ENCODE measurements at places on chromosomes 16 and 17.
A peak's percentile ranks its signal among the peaks of the same experiment; 100 is the strongest.

DNA sequence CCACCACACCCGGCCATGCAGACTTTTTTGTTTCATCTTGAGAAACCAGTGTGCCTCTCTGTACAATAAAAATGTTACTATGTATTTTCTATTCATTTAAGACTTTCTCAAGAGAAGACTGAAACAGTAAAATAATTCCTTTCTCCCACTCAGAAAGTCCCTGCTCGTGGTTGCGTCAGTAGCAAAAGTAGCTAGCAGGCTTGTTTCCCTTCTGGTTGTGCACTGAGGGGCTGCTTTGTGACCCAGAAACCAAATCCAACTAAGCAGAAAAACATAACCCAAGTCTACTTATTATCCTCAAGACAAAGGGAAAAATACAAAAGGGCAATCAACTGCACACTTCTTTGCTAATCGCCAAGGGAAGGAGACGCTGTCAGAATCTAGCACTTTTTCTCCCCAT, 3.4 kb upstream of the PNPO start:
- DNase-seq: no peak

DNA sequence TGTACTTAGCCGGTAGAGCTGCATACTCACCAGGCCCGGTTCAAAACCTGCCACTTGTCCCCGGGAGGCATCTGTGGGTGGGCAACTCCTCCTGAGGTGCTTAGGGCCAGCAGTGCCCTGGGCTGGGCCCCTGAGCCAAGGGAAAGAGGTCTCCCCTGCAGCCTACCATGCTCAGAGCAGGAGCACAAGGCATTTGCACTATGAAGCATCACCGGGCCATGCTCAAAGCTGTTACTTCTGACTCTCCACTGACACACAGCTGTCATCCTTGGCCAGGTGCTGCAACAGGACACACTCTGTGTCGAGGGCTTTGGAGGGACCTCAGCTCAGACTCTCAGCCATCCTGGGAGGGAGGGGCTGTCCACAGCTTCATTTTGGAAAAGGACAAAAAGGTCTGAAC, 37.2 kb downstream of the SLC38A8 start:
- DNase-seq: no peak

DNA sequence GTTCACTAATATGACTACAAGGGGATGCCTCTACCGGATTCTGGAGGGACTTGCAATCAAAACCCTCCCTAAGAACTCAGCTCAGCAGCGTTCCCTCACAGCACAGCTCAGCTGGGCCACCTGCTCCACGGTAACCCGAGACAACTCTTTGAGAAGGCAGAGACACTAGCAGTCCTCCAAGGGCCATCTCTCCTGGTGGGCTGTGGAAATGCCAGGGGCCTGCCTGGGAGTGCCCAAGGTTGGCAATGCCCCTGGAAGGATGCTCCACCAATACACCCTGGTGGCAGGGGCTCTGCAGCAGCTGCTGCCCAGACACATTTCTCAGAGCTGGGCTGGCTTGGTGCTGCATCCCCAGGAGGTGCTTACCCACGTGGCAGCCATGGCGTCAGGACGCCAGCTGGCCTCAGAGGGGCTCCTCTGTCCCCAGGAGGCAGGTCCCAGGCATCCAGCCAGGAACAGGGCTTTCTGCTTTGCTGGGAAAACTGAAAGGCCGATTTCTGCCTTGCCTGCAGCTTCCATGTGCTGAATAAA, 16.5 kb downstream of the CDIP1 start:
- peak; percentile 84 for DNase-seq

- no peak for DNase-seq
These were observed 172.0 kb downstream of the AXIN2 start for GRCh38 chr17:65389426-65389825.

DNA sequence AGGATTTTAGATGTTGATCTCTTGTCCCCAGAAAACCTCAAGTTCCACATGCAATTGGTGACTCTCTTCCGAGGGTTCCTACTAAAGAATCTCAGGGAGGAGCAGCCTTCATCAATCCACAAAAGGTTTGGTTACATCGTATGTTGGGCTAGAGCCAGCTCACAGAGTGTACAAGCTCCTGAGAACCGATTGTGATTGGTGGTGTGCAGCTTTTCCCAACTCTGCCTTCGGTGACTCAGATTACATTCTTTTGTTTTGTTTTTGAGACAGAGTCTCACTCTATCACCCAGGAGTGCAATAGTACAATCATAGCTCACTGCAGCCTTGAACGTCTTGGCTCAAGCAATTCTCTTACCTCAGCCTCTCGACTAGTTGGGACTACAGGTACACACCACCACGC, 172.4 kb downstream of the PMP22 start:
- DNase-seq: no peak

GRCh38 chr17:8056232-8056975, 17.5 kb downstream of the ALOX15B start:
- peak; percentile 66 for DNase-seq

DNA sequence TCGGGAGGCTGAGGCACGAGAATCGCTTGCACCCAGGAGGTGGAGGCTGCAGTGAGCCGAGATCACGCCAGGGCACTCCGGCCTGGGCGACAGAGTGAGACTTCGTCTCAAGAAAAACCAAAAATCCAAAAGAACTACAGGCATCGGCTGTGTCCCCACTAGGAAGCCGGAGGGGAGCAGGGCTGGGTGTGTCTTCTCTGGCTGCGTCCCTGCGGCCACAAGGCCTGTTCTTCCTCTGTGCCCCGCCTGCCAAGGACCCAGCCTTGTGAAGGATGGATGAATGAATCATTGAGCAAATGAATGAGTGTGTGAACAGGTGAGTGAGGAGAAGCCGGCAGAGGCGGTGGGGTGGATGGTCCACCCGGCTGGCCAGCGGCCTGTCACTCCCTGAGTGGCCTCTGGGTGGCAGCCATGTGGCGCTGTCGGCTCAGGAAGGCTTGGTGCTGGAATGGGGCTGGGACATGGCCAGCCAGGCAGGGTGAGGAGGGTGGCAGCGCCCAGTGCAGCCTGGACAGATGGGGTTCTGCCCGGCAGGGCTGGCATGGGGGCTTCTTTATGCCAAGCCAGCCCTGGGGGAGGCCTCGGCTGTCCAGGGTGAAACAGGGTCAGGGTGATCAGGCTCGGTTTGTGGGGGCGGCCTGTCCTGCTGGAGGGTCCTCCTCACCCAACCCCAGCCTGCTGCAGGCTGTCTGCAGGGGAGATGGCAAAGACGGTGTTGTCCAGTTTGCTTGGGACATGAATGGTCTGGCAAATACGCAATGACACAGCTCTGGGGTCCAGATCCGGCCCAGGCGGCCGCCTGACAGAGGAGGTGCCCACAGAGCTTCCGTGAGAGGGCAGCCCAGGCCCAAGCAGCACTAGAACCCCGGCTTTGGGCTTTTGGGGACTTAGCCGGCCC, 21.7 kb downstream of the SLC25A10 start:
- peak; percentile 73 for DNase-seq

- DNase-seq: no peak
These were observed 28.2 kb downstream of the BRD7 start for GRCh38 chr16:50340578-50340977.

DNA sequence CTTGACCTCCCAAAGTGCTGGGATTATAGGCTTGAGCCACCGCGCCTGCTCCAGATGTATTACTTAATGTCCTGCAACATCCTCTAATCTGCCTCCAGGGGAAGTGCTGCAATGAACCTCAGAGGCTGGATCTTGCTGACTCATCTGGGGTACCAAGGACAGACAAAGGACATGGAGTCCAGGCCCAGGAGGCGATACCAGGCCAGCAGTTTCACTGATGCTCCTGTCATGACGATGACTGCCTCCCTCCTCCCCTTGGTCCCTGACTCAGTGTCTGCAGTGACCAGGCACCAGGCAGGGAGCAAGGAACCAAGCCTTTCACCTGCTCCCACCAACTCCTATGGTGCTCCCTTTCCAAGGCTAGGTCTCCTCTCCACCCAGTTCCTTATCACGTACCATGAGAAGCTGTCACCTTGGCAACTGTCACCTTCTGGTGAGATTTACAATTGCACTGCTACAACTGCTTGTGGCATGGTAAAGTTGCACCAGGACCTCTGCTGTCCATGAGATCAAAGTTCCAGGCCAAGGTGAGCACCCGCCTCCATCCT, 21.6 kb upstream of the PHOSPHO1 start:
- DNase-seq: no peak

- DNase-seq: no peak
These were observed 15.2 kb upstream of the SSTR5 start for GRCh38 chr16:1057252-1057932.

GRCh38 chr16:86367291-86368072, 142.8 kb upstream of the FOXF1 start:
- DNase-seq: no peak

DNA sequence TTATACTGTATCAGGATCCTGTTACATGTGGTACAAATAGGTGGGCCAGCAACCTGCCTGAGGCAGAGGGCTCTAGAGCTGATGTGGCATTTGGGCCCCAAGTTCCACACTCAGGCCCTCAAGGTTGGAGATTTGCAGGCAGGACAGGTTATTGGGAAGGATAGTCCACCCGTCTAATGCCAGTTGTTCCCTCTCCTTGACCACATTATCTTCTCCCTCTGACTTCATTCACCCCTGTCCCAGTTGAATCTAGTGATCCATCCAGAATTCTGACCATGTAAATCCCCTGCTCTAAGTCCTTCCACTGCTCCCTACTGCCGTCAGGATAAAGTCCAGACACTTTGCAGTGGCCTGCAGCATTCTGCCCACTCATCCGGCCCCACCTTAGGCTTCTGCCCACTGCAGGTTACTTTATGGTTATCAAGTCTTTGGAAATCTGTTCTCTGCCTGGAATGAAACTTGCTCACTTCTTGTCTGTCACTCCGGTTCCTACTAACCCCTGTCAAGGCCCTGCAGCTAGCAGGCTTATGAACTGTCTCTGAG, 1.9 kb upstream of the NFATC3 start:
- DNase-seq: no peak

DNA sequence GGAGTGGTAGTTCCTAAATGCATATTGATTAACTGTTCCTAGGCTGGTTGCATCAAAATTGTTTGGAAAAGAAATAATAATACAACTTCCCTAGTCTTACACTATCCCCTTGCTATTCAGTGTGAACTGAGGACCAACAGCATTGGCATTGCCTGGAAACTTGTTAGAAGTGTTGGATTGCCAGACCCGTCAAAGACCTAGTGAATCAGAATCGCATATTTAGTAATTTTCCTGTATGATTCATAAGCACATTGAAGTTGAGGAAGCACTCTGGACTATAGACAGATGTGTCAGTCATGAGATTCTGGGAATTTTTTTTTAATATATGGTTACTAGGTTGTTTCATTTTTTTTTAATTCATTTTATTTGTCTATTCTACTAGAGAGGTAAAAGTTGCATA, 34.7 kb upstream of the KCNJ16 start:
- no peak for DNase-seq

GRCh38 chr17:67623767-67624166, 94.0 kb upstream of the NOL11 start:
- no peak for DNase-seq

- no peak for DNase-seq
These were observed 19.1 kb upstream of the DOC2B start for GRCh38 chr17:200586-200985.

- DNase-seq: no peak
These were observed 19.2 kb downstream of the SGF29 start for GRCh38 chr16:28572696-28573510.

DNA sequence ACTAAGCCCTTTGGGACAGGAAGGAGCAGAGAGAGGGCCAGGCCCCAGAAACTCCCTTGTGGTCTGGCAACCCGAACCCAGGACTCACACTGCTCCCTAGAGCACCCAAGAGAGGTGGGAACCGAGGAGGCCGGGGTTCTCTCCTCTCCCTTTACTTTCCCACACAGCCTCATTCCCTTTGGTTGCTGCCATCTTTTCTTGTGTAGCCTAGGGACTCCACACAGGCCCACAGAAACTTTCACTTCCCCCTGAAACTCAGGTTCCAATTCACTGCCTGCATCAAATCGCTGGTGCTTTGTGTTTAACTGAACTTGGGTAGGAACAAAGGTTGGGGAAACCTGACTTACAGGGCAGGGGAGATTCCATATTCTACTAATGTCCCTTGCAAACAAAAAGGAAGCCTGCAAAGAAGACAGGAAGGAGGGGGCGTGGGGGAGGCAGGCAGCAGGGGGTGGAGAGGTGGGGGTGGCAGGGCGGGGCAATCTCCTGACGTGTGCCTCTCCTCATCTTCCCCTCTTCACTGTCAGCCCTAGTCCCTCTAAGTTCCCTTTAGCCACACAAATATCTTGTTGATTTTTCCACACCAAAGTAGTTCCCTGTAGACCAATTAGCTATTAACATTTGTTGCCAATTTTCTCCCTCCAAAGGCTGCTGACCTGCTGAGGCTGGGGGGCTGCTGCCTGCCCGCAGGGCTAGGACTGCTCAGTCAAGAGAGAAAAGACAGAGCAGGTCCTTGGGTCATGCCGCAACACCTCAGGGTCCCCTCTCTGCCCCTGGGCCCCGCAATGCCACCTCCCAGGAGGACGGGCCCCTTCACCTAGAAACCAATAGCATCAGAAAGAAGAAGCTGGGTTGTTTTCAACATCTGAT, 8.0 kb downstream of the ST3GAL2 start:
- DNase-seq: no peak

GRCh38 chr17:8206536-8206935, 3.8 kb downstream of the AURKB start:
- no peak for DNase-seq

DNA sequence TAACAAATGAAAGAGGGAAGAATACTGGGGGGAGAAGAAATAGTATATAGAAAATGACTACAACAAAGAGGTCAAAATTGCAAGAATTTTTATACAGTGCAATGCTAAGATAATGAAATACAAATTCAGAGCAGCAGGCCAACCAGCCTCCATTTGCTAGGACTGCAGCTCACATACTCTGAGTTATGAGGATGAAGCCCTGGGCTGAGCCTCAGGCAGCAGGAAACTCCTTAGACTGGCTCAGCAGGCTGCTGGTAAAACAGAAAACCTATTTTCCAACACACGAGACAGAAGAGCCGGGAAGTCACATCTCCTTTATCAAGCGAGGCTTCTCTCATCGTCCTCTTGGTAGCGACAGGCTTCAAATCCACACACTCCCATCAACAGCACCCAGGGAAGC, 296.5 kb downstream of the SLC39A11 start:
- DNase-seq: no peak

DNA sequence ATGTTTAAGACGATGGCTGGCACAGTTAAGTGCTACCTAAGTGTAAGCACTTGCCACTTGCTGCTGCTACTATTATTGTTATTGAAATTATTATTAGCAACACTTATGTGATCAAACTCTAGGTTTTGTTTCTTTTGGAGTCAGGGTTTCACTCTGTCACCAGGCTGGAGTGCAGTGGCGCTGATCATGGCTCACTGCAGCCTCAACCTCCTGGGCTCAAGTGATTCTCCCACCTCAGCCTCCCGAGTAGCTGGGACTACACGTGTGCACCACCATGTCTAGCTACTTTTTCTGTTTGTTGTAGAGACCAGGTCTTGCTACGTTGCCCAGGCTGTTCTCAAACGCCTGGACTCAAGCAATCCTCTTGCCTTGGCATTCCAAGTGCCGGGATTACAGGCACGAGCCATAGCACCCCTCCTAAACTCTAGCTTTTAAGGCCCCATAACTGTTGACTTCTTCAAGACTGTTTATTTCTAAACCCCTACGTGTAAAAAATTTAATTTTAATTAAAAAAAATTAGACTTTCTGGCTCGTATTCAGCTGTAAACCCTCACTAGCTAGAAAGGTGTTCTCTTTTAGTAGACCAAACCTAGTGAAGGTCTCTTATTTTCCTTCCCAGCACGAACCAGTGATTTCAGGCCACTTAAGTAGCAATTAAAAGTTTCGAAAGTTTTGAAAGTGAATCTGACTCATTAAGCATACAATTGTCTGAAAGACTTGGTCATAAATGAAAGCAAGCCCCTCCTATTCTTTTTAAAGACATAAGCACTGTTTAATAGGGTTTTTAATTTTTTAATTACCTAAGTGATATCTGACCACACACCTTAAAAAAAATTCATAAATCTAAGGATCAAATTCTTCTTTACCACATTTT, 11.7 kb upstream of the SCNN1B start:
- no peak for DNase-seq

Data from globus pallidus (tissue), 1 donor.